ENCODE measurements at places on chromosomes 5 and 9.
A peak's percentile ranks its signal among the peaks of the same experiment; 100 is the strongest.

GRCh38 chr5:15321776-15322175 is 178.2 kb upstream of the FBXL7 start:
- DNase-seq, result peak; percentile 6

GRCh38 chr9:38182321-38182720 is 113.3 kb upstream of the SHB start:
- DNase-seq, result no peak

GRCh38 chr5:15431923-15432322 is 68.1 kb upstream of the FBXL7 start:
- DNase-seq, result no peak

- no peak for DNase-seq
These were observed 3.6 kb downstream of the SYNPO start for GRCh38 chr5:150644058-150644457.

- DNase-seq, result no peak
These were observed 312.1 kb upstream of the CDH18 start for GRCh38 chr5:20300110-20300509.

GRCh38 chr5:56026863-56027300 is 32.1 kb upstream of the IL6ST start:
- no peak for DNase-seq

DNA sequence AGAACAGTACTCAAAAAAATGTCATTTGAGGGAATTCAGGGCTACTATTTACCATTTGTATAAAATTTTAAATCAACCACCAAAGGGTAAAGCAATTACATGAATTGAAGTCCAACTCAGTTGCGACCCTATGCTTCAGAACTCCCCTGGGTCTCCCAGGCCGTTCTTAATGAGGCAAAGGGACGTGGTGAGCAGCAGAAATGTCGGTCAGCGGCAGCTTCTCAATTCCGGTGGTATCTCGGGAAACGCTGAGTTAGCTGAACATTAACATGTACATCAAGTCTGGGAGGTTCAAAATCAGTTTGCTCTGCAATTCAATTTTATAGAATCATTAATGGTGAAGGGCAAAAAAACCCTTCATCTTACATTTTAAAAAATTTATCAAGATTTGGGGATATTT is 173.2 kb downstream of the DIRAS2 start:
- no peak for DNase-seq

DNA sequence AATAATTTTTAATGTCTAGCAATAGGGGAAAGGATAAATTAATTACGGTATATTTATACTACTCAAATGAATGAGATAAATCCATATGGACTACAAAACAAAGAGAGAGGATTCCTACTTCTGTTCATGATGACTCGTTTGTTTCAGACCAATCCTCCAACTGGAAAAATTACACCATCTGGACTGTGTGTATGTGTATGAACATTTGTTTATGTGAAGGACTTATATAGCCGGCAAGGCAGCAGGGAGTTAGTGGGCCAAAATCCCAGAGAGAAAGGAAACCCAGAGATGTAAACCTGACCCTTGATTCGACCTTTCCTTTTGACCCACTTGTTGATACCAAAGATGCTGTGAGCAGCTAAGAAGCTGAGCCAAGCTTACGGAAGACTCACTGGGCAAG is 20.1 kb downstream of the PDE6A start:
- DNase-seq, result no peak

GRCh38 chr9:134556531-134557068 is 85.0 kb upstream of the COL5A1 start:
- DNase-seq, result no peak

GRCh38 chr9:86535406-86535915 is 181.3 kb upstream of the TUT7 start:
- DNase-seq, result no peak

GRCh38 chr5:4204276-4205141 is 608.9 kb downstream of the IRX1 start:
- DNase-seq, result no peak

- no peak for DNase-seq
These were observed 57.9 kb downstream of the STX17 start for GRCh38 chr9:99964336-99964735.

DNA sequence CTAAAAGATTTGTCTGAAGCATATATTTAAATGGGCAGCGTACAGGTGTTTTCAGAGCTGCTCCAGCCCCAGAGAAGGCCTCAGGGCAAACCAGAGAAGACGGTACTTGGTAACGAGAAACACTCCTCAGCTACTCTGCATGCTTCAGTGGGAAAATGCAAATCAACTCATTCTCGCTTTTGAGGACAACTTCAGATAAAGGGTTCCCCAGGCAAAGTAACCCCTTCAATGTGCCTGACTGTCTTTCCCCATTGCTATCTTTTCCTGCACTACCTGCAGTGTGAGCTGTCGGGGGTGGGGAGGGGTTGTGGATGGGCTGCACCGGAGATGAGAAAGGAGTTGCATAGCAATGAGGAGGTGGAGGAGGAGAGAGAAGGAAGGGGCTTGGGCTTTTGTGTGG is 339.7 kb upstream of the CLINT1 start:
- no peak for DNase-seq

GRCh38 chr5:116681334-116682013 is 106.9 kb upstream of the SEMA6A start:
- DNase-seq, result no peak

DNA sequence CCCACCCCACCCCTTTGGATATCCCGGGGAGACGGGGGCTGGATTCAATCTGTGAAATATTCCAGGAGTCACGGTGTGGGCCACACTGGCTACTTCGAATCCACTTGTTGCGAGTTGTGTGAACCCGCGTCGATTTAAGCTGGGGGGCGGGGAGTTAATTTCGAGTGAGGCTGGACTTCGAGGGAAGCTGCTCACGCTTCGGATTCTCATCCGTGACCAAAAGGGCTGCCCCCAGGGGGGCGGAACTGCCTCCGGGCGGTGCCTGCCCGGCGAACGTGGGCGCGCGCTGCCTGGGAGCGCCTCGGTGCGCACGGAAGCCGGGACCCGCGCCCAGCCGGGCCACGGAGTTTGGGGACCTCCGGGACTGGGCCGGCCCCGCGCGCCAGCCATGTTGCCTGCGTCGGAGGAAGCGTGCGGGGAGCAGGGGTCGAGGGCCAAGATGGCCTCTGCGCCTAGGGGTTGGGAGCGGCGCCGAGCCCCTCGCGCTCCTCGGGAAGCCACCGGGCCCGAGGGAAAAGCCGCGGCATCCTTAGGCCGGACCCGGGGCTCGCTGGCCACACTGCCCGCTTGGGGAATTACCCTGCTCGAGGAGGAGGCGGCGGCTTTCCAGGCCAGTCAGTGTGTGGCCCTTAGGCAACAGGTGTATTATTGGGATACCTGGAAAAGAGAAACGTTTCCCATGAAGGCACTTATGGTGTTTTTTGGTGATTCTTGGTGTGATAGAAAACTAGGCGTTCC is 975 bp downstream of the OCLN start:
- DNase-seq, result peak; percentile 10

GRCh38 chr9:134175808-134176598 is 11.6 kb upstream of the RNU6ATAC start:
- DNase-seq, result no peak

DNA sequence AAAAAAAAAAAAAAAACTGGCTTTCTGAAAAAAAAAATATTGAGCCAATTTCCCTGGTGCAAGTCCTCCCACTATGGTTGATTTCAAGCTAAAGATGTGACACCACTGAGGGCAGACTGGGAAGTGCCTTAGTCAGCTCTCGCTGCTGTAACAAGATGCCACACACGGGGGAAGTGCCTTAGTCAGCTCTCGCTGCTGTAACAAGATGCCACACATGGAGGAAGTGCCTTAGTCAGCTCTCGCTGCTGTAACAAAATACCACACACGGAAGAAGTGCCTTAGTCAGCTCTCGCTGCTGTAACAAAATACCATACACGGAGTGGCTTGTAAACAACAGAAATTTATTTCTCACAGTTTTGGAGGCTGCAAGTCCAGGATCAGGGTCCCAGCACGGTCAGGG is 23.4 kb downstream of the BTNL9 start:
- no peak for DNase-seq

DNA sequence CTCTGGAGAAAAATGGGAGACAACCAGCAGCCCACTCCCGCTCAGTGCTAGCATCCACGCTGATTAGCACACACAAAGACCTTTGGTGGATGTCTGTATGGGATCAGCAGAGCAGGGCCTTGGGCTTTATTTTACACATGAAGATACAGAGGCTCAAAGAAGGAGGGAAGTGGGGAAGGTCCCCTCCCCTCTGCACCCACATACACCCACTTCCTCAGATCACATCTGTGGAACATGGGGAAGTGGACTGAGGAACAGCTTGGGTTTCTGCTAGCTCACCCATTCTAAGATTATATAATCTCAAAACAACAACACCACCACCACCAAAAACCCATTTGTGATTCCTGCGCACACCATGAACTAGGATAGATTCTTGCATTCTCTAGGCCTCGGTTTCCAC is 14.0 kb downstream of the GGTA1 start:
- no peak for DNase-seq

DNA sequence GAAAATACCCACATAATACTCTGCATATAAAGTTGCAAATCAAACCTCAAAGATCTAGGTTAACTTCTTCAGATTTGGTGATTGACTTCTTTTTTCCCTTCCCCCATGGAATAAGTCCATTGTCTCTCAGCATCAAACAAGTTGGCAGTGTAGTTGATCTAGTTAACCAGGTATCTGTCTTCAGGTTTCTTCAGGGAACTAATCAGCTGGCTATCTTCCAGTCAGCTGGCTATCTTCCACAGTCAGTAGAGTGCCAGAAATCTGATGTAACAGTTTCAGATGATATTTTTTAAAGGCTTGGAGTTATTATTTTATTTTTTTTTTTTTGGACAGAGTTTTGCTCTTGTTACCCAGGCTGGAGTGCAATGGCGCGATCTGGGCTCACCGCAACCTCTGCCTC is 16.8 kb downstream of the TNFSF15 start:
- no peak for DNase-seq

DNA sequence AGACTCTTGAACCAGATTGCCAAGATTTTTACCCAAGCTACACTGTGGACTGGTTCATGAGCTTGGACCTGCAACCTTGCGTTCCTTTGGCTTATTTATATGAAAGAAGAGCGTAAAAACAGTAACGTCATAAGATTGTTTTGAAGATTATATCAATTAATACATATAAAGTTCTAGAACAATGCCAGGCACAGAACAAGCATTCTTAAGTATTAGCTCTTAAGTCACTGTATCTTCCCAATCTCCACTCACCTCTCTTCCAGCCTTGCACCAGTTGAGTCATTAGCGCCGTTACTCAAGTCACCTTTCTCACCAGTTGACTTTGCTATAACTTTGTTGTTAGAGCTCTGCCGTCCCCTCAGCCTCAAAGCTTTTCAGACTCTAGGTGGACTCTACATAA is 415.7 kb downstream of the PLK2 start:
- no peak for DNase-seq

- no peak for DNase-seq
These were observed 4.1 kb upstream of the CMBL start for GRCh38 chr5:10311595-10312425.

DNA sequence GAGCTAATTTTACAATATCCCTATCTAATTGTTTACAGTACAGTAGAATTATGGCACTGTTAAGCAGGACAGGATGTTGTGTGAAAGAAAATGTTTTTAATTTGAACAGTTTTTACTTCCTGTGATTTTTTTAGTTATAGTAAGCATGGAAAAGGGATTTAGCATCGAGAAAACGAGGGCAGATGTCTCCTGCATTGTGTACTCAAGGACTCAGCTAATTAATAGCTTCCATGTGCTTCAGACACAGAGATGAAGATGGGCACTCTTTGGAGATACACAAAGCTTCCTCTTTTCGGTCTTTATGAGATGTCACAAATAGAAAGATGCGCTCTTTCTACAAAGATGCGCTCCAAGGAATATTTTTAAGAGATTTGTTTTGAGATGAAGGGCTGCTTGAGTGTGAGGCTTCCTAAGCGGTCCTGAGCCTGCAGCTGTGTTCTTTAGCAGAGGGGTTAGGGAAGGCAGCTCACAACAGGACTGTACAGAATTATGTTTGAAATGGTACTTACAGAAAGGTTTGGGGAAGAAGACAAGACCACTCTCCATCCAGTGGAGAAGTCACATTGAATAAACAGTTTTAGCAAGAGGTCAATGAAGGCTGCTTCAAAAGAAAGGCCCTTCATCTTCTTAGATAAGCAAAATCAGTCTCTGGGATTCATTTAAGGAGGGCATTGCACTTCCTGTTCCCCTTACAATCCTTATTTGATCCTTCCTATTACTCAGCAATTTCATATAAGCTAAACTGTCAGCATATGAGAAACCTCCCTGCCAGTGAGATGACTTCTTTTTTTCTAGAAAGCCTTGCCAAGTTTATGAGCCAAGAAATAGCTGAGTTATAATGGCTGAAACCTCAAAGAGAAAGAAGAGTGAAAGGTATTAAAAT is 311.5 kb downstream of the EFNA5 start:
- no peak for DNase-seq

- no peak for DNase-seq
These were observed 32.6 kb upstream of the ANXA1 start for GRCh38 chr9:73118898-73119554.

GRCh38 chr9:81669041-81669651 is 20.2 kb downstream of the TLE1 start:
- peak; percentile 24 for DNase-seq

GRCh38 chr9:75866273-75866871 is 24.1 kb upstream of the PCSK5 start:
- DNase-seq, result no peak

All from cerebellum (tissue), 4 donors.